Activated CD4-positive, alpha-beta memory T cell treated with anti-CD3 and anti-CD28 coated beads for 36 hours (primary cell): ENCODE measurements at places on chromosomes 6 and 20.

- DNase-seq = no peak
These were observed 410 bp downstream of the SYNE1 start for GRCh38 chr6:152636609-152637295.

GRCh38 chr6:157291356-157291755 is 32.0 kb downstream of the TMEM242 start:
- no peak for DNase-seq

DNA sequence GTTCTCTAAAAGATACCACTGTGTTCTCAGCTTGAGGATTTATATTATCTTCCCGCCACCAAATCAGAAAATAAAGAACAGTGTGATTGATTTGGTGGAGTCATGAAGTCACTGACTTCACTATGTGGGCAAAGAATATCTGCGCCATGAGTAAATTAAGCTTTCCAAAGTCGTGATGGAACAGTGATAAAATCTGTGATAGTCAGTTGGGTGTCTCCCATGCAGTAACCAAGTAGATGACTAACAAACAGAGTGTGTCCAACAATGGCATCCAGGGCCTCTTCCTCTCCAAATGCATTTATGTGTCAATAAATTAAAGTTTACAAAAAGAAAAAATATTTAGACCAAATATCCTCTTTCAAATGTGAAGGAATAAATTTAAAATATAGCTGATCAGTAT is 87.0 kb upstream of the DST start:
- no peak for DNase-seq

GRCh38 chr20:16388731-16389130 is 184.5 kb downstream of the KIF16B start:
- no peak for DNase-seq

- DNase-seq = no peak
These were observed 9.2 kb downstream of the TP53INP2 start for GRCh38 chr20:34713194-34713943.

- no peak for DNase-seq
These were observed 171.0 kb upstream of the CITED2 start for GRCh38 chr6:139545206-139546105.

DNA sequence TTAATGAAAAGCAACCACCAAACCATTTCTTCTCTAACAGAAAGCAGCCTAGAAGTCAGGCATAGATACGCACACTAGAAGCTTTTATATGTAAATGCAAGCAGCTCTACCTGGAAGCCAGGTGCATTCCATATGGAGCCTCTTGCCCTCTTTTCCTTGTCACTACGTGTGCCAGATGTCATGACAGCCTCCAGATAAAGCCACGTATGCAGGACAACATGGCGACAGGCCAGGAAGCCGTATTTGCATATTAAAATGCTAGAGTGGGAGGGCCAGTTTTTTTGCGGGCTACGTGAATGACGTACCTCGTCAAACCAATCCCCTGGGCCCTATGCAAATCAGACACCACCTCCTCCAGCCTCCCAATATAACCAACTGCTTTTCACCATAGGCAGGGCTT is 308.1 kb upstream of the SPTLC3 start:
- DNase-seq = no peak

GRCh38 chr6:158220786-158221442 is 52.8 kb downstream of the GTF2H5 start:
- peak; percentile 86 for DNase-seq

- no peak for DNase-seq
These were observed 1.1 kb upstream of the FGD2 start for GRCh38 chr6:37004044-37004980.

GRCh38 chr6:11373208-11373607 is 140.7 kb upstream of the NEDD9 start:
- no peak for DNase-seq

- DNase-seq = no peak
These were observed 112.9 kb downstream of the BACH2 start for GRCh38 chr6:90183587-90184333.

- DNase-seq = no peak
These were observed 41.8 kb upstream of the NT5E start for GRCh38 chr6:85408039-85408438.

DNA sequence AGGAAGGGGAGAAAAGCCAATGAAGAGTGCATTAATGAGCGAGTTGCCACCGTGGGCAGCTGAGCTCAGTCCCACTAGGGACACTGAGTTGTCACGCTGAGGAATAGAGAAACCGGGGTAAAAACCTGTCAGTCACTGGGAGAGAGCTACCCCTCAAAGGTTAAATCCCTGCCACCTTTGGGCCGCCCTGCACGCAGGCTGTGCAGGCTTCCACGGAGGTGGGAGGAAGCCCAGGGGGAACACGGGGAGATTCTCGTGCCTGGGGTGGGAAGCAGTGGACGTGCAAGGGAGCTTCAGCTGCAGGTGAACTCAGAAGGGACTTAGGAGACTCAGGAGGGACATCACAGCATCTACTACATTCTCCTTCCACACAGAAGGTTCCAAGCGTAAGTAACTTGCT is 50.5 kb downstream of the BFSP1 start:
- DNase-seq = no peak

DNA sequence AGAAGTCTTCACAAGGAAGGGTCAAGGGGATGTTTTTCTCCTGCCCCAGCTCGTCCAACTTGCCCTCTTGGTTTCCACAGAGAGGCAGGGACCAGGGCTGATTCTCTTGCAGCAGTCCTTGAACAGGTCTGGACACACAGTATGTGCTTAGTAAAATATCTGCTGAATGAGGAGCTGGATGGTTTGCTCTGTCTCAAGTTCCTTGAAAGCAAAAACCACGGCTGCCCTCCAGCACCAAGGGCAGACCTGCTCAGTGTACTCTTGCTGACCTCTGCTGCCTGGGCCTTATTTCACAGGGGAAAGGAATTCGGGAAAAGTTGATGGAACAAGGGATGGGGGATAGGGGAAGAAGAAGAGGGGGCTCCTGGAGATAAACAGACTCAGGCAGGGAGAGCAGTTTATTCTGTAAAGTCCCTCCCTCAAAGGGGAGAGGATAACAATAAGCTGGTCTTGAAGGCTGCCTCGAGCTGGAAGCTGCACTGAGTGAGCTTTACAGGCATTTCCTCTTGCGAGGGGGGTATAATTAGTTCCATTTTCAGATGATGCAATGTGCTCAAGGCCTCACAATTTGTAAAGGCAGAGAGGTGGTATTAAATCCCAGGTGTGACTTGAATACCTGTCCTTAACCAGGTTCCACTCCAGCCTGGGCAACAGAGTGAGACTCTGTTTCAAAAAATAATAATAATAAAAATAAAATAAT is 10.3 kb downstream of the KCNK5 start:
- DNase-seq = no peak

GRCh38 chr6:155412335-155412734 is 43.3 kb downstream of the NOX3 start:
- DNase-seq = no peak

GRCh38 chr20:62656197-62656918 is 14.1 kb downstream of the SLCO4A1 start:
- no peak for DNase-seq

DNA sequence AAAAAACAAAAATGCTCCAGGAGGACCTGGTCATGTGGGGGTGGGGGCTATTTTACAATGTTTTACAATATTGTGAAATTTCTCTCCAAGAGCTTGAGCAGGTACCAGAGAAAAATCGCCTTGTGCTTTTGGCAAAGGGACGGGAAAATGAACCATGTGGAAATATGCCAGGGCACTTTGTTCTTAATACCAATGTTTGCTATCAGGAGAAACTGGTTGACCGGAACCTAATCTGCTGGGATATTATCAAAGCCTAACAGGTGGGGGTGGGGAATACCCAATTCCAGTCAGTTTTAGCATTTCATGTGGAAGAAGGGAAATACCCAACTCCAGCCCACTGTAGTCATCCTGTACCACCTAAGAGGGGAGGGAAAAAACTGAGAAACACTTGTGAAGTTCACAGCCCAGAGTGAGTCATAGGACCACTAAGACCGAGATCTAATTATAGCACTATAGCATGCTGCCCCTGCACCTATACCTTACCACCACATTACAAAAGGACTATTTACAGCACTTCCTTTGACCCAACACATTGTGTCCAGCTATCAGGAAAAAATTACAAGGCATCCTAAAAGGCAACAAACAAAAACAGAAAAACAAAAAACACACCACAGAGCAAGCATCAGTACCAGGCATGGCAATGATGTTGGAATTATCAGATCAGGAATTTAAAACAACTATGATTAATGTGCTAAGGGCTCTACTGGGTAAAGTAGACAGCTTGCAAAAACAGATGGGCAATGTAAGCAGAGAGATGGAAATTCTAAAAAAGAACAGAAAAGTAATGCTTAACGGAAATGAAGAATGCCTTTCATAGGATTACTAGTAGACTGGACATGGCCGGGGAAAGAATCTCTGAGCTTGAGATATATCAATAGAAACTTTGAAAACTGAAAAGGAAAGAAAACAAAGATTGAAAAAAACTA is 84.1 kb upstream of the POPDC3 start:
- DNase-seq = no peak

DNA sequence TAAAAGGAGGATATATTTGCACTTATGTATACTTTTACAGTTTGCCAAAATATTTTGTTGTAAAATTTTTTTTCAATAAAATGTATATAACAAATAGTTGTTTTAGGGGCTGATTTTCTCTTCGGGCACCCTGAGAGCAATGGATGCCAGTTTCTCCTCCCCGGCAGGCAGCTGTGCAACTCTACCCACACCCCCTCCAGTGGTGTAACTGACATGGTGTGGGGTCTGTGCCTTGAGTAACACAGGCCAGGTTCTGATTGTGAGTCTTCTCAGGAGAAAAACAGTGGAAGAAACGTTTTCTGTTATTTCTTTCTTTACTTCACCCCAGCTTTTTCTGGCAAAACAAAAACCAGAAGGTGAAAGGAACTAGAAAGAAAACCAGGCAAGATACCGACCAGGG is 6.1 kb downstream of the FOXF2 start:
- no peak for DNase-seq

- DNase-seq = no peak
These were observed 27.6 kb upstream of the IRF4 start for GRCh38 chr6:363909-364308.

GRCh38 chr6:136184738-136185137 is 65.4 kb downstream of the MTFR2 start:
- no peak for DNase-seq

DNA sequence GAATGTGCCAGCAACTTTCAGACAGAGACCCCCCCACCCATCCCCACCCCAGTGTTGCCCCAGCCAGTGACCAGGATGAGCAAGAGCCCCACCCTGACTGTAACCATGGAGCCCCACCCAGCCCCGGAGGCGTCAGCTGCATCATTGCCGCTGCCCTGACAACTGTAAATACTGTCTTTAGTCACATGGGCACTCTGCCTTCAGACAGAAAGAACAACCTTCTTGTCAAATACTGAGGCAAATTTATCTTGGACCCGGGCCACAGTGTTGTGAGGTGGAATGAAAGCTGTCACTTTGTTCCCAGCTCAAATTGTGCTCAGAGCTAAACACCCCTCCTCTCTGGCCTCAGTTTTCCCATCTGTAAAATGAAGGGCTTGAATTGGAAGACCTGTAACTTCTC is 23.7 kb downstream of the MOCS3 start:
- no peak for DNase-seq

GRCh38 chr6:7725849-7726415 is at the start of gene BMP6:
BMP6 (plus strand) TSS chr6:7726099; CDS start chr6:7726956, 857 bp downstream.
- peak; percentile 75 for DNase-seq

- DNase-seq = no peak
These were observed 30.0 kb downstream of the SLC22A3 start for GRCh38 chr6:160378218-160378617.

- peak; percentile 60 for DNase-seq
These were observed 1.9 kb downstream of the APOM start for GRCh38 chr6:31657406-31658157.
